ENCODE measurements at places on chromosomes 7 and 10.

DNA sequence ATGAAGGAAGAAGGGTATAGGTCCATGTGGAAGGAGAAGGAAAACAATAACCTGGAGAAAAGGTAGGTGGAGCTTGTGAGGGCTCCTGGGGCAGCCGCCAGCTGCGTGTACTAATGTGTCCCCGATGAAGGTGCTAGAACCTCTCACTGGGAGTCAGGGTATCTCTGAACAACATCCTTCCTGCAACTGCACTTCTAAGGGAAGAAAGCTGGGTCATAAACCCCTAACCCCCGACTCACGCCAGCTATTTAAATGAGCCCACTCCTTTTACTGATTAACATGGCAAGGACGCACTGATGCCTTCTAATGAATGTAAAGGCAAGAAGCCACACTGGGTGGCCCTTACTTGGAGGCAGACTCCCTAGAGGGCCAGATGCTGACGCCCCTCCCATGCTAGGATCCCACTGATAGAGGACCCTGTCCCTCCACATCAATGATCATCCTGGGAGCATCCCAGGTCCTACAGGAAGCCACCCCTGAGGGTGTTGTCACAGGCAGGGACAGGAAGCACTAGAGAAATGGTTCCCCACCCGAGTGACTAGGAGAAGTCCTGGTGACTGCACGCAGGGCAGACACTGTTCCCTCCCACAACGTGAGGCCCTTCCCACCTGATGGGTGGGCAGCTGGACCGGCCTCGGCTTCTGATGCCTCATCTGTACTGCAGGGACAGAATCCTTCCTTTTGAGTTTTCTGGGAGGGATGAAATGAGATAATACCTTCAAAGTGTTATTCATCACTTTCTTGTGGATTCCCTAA lies 20.4 kb downstream of the JCAD start:
- no peak for DNase-seq

DNA sequence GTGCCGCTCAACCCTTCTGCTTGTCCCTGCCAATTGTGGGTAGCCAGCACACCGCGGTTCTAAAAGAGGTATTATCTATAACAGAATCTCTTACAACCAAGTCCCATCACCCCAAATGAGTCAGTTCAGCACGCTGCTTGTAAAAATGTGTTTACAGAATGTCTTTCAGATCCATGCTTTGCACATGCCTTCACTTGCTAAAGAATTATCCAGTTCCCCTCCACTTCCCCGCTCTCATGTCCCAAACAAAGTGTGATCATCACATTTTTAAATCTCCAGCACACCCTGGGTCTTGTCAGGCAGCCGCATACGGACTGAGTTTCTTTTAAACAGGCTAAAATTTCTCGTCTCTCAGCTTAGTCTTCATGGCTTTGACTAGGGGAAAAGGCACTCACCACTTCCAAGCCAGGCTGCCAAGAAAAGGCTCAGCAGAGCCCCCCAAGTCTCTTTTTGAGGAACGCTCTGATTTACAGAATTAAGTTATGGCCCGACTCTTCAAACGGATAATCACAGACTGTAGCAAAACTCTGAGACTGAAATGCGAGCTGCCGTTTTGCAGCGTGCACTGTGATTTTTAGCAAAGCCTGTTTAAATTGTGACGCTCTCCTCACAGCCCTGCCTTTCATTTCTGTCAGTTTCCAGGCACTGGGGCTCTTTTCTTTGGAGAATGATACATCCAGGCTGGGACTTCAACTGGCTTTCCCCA lies 29.8 kb upstream of the FGFR2 start:
- no peak for DNase-seq

DNA sequence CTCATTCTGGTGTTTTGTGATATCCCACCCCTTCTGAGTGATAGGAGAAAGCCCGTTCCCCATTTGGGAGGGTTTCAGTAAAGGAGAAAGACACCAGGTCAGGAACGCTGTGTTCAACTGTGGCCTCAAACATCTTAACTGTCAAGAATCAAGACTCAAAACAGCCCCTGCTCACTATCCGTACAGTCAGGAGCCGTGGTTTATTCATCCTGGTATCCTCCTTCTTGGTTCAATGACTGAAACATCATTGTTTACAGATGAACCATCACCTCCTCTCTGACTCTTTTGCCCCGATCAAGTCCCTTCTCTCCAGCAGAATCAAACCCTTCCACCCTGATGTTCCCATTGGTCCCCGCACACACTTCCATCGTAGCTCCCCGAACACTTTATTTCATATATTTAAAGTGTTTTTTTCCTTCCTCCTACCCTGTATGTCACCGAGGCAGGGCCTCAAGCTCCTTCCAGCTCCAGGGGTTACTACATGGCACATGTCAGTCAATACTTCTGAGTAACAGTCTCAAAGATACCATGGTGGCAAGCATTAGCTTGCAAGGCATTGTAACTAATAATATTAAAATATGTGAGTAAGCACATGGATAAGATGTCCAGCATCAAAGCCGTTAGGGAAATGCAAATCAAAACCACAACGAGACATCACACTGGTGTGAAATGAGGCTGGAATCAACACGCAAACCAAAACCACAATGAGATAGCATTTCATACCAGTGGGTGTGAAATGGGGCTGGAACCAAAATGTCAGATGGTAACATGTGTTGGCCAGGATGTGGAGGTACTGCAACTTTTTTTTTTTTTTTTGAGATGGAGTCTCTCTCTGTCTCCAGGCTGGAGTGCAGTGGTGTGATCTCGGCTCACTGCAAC lies 124.7 kb upstream of the C1QL3 start:
- no peak for DNase-seq

DNA sequence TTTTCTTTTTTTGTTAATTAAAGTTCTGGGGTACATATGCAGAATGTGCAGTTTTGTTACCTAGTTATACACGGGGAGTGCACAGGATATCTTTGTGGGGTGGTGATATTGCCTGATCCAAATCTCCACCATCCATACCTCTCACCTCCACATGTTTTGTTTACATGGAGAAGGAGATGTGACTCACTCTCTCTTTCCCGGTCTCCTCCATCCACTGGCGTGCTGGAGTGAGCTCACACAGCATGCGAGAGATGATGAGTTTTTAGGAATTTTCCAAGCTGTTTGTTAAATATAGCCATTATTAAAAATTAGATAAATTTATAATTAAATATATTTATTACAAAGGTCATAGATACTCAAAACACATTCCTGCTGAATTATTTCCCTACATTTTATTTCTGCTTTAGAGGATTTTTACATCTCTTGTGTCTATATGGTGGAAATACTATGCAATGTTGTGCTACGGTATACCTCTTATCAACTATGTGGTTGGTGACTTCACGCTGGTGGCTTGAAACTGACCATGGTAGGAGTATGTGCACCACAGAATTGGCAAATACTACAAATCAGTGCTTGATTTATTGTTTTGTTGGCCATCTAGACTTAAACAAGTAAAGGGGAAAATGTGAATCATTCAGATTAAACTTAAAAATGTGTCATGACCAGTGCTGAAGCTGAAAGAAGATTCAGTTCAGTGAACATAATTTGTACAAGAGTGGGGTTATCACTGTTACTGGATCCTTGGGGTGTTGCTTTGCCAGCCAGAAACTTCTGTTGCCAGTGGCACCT lies 107.9 kb upstream of the FAM180A start:
- DNase-seq: no peak

All from stimulated activated CD8-positive, alpha-beta memory T cell treated with anti-CD3 and anti-CD28 coated beads, Interleukin-12 subunit alpha, Interleukin-12 subunit beta, amount 100 ng/mL, for 1 hour (primary cell).